ENCODE measurements at places on chromosomes 3 and 15. TPM values are rescaled to one million over a fixed set of nuclear protein-coding genes. Genes with fewer than 3 reads are reported as not detected.

Gene KLHDC8B
- total RNA-seq: 51.0 TPM

Gene HCLS1
- total RNA-seq: 168 TPM

Gene ARPP21
- total RNA-seq: not detected

Gene RASGRP1
- total RNA-seq: 1.1 TPM

Gene DHX30
- 31.4 TPM for total RNA-seq

Data from subcutaneous adipose tissue (tissue), 4 donors.